ENCODE measurements at places on chromosomes 4 and X.

DNA sequence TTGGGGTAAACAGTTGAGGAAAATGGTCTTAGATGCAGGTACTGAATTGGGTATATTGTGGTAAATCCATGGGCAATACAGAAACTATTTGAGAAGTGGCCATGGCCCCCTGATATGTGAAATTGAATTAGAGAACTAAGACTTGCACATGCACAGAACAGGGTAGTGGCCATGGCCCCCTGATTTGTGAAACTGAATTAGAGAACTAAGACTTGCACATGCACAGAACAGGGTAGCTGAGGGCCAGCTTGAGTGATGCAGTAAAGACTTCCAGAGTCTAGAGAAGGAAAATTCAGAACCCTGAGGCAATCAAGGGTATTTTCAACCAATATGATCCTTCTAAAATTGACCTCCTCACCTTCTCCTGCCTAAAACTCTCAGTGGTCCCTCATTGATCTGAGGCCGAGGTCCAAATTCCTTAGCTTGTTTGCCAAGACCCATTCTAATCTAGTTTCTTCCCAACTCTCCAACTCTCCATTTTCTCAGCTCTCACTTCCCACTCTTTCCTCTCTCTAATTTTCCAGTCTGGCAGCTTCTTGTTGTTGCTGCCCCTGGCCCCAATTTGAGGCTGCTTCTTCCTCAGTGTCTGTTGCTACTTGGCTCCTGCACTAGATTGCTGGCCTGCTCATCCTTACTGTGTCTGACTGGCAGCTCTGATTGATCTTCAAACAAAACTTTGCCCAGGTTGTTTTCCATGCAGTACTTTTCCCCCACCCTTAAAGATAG, 72.4 kb downstream of the FRAS1 start:
- DNase-seq, result no peak

DNA sequence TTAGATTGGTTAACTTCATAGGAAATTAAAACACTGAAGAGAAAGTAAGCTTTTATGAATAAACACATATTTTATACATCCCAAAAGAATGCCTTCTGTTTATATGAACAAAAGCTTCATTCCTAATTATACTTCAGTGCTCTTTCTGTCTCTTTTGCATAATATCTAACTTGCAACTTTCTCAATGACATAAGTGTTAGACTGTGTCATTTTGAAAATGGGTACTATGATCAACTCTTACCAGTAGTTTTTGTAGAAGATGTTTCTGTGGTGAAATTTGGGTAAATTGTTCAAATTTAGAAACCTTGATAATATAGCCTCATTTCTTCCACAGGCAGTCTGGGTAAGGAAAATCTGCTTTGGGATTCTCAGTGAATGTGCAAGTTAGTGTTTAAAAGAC, 991.4 kb downstream of the CCSER1 start:
- DNase-seq, result no peak

DNA sequence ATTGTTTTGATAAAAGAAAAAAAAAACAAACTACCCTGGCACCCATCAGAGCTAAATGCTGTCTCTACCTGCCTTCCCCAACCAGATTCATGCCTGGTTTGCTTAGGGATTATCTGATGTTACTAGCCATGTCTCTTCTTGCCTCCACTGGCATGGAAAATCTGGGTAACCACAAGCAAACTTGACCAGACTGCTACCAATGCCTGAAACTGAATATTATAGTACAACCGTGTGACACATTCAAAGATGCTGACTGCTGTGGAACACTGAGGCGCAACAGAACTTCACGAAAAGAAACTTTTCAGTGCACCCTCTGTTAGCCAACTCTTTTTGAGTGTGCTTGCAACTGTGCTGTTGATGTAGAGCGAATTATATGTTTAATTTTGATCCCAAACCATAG, 228.1 kb downstream of the CBR4 start:
- no peak for DNase-seq

DNA sequence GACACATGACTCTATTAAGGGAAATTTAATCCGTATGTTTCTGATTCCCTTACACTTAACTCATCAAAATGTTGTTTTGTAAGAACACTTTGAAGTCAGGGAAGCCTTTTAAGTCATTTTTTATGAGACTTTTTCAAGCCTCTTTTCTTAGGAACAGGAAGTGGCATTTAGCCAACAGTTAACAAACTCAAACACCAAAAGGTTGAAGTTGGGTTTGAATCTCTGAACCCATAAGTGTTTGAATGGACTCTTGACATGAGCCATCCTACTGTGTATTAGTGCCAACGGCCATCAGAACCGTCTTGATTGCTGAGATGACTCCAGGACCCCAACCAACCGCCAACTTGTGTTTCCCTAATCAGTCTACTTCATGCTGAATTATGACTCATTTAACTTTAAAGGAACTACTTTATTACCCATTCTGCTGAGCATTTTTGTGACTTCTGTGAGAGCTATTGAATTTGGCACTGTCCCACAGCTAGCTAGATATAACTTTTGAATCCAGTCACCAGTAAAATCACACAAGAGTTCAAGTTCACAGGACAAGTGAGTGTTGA, 209.1 kb upstream of the FAT1 start:
- DNase-seq, result no peak

DNA sequence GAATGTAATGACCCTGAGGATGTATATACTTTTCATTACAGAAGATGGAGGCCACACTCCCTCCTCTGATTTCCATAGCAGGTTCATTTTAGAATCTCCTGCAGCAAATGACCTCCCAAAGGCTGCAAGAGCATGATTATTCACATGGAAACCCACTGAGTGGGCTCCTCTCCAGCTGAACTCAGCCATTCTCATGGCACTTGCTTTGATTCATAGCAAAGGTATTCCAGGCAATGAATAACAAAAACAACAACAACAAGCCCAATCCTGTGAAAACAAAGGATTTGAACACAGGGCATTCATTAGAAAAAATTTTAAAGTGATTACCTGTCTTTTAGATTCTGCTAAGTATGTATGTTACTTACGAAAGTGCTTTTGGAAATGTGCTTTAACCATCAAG, 894.0 kb upstream of the FRG1 start:
- DNase-seq, result no peak

DNA sequence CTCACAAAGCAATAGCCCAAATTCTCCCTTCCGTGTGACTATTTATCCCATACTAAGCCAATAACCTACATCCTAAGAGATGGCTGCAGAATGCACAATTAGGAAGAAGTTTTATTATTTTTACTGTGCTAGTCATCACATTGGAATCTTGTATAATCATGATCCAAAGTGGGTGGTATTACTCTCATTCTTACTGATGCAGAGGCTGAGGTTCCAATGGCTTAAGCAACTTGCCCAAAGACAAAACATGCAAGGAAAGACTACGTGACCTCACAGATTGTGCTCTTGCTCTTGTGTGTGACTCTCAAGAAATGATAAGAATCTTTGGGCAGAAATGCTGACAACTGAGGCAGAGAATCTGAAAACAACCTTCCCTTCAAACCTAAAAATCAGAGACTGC, 212.2 kb downstream of the LDB2 start:
- DNase-seq, result no peak

DNA sequence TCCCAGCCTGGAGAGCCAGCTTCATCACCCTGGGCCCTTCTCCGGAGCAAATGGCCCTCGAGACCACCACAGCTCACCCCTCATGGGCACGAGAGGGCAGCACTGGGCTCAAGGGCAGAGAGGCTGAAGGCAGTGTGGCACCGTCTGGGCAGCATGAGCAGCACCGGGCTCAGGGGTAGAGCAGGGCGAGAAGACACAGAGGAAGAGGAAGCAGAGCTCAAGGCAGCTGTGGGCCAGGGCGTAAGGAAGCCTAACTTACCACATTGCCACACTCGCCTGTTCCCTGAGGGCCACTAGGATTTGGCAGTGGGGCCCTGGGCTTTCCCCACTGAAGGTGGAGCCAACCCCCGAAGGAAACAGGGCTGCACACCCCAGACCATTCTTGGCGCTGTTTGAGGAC, 15.5 kb downstream of the ZNF185 start:
- DNase-seq, result no peak

GRCh38 chrX:28649541-28649940, 62.3 kb downstream of the IL1RAPL1 start:
- DNase-seq, result no peak

GRCh38 chr4:53994382-53995102, 69.9 kb downstream of the CHIC2 start:
- no peak for DNase-seq

All from mesothelial cell of epicardium (in vitro differentiated cells).